NB4 (cell line): ENCODE measurements at places on chromosomes 5 and 9.
A peak's percentile ranks its signal among the peaks of the same experiment; 100 is the strongest.

DNA sequence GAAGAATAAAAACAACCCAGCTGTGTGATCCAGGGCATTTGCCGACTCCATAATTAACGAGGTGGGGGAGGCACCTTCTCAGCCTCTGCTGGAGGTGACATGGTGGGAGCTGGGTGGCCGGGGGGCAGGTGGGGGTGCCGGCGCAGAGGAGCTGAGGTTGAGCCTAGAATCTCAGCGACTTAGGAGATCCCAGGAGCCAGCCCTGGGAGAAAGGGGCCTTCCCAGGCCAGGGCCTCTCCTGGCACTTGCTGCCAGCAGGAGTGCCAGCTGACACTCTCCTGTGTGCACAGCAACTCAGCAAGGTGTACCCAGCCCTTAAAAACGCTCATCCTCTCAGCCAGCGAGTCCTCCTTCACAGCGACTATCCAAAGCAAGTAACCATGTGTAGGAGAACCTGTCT lies 62.8 kb upstream of the FCN1 start:
- no peak for DNase-seq

DNA sequence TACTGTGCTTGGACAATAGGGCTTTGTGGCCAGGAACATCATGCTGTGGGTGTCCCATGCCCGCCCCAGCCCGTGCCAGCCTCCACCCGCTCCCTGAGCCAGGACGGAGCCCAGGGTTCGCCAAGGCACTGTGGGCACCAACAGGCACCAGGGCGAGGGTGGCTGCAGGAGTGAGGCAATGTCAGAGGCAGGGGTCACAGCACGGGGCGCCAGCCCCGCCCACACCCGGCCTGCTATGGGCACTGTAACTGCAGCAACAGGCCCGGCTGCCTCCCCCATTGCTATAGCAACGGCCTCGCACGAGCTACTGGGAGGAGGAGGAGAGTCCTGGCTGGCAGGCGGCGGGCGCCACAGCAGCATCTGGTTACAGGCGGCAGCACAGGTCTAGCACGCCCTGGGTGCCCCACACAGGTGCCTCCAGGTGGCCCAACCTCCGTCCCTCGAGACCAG lies 2.5 kb downstream of the ABCA2 start:
- no peak for DNase-seq

DNA sequence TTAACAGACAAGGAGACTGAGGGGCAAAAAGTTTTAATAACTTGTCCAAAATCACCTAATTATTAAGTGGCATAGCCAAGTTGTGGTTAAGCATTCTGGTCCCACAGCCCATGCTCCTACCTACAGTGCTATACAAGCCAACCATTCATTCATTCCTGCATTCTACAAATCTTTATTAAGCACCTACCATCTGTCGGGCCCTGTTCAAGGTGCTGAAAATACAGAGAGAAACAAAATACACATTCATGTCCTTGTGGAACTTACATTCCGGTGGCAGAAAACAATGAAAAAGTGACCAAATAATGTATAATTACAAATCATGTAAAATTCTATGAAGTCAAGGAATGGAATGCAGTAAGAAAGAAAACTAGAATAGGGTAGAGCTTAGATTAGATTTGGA lies 27.8 kb upstream of the CDH6 start:
- DNase-seq = no peak

DNA sequence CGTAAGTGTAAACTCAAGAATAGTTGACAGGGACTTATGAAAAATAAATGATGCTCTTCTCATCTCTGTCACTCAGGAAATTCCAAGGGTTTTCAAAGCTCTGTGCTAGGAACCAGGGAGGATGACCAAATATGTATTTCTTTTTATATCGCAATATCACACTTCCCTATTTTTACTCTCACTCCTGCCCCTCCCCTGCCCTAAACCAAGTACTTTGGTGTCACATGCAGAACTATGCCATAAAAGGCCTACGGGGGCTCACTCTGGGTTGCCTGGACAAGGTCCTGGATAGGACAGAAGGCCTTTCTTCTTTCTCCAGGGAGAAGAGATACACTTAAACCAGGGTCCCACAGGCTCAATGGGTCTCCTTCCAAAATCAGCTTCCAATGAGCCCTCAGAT lies 8.3 kb upstream of the RETREG1 start:
- peak; percentile 73 for DNase-seq

- peak; percentile 27 for DNase-seq
Observed at GRCh38 chr5:116864157-116864837, 289.7 kb upstream of the SEMA6A start.

- no peak for DNase-seq
Observed at GRCh38 chr9:134682651-134683364, 41.2 kb downstream of the COL5A1 start.
